Right lung (tissue), 10 donors: ENCODE measurements at places on chromosomes 6 and 20. TPM values are rescaled to one million over a fixed set of nuclear protein-coding genes. Genes with fewer than 3 reads are reported as not detected.

GHRH gene
- not detected for polyA plus RNA-seq

- DNase-seq = no peak
Observed at GRCh38 chr6:13044896-13045295, 283.4 kb downstream of the TBC1D7 start.

- no peak for DNase-seq
Observed at GRCh38 chr6:168609026-168609685, 168.2 kb downstream of the SMOC2 start.

DNA sequence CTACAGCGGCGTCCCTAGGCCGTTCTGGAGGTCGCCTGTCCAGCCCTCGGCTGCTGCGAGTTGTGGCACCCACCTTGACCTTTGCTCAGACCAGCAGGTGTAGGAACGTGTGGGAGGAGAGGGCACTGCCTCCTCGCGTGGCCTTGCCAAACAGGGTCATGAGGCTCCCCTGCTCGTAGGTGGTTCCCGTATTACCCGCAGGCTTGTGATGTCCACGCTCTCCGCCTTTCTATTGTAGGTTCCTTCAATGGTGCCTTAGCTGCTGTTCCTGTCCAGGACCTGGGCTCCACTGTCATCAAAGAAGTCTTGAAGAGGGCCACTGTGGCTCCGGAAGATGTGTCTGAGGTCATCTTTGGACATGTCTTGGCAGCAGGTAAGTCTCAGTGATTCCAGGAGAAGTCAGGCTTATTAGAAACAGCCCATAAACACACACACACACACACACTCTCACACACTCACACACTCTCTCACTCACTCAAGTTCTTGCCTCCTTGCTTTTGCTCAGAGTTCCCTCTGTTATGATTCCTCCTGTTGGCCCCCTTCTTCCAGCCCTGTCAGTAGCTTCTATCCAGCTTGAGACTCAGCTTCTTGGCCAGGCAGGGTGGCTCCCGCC, 942 bp downstream of the ACAT2 start:
- no peak for DNase-seq

GRCh38 chr6:33591424-33592032, 11.5 kb upstream of the BAK1 start:
- no peak for DNase-seq

GRCh38 chr6:168216117-168216516, 103.5 kb downstream of the DACT2 start:
- DNase-seq = no peak

DNA sequence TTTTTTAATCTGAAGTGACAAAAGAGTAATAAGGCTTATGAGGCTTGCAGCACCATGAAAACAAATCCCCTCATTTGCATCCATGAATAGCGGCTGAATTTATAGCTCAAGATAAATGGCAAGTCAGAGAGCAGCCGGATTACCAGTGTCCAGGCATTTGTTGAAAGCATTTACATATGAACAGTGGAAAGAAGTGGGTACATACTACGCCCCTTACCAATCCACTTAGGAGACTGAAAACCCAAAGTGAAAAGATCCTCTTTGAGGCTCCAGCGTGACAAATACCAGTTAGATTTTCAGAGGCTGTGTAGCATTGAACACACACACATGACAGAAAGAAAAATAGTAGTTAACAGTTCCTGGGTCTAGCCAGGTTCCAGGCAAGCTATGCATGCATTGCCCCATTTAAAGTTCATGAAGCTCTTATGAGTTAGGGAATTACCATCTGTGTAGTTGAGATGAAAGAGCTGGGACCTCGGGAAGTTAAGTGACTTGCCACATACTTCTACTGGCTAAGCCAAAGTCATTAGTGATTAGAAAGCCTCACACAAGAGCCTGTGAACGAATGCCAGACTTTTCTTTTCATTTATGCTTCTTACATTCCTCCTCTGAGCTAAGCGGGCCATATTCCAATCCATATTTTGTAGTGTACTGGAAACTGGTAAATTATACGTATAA, 28.3 kb upstream of the NHSL1 start:
- DNase-seq = peak; percentile 69

DNA sequence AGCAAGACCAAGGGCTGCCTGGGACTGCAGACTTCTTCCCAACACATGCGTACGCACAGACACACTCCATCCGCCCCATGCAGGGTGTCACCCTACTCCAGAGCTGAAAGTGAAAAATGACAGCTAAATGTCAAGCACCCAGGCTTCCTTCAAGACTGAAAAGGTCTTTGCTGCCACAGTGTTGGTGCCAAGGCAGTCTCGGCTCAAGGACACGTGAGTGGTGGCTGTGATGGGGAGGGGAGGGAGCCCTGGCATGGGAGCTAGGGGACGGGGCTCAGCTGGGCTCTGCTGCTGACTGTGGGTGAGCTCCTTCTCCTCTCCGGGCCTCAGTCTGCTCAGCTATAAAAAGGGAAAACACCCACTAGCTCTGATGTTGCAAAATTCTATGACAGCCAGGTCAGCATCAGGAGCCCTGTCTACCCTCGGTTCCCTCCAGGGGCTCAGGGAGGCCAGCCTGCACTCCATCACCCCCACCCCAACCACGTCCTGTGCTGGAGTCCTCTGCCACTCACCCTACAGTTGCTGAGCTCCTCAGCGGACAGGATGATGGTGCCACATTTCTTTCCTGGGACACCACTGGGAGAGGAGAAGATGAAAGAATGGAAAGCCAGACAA, 47.6 kb downstream of the CPNE5 start:
- DNase-seq = no peak

GRCh38 chr6:157754351-157754750, 68.7 kb upstream of the SNX9 start:
- no peak for DNase-seq
